HepG2 (cell line): ENCODE measurements at places on chromosomes 13 and 19.

DNA sequence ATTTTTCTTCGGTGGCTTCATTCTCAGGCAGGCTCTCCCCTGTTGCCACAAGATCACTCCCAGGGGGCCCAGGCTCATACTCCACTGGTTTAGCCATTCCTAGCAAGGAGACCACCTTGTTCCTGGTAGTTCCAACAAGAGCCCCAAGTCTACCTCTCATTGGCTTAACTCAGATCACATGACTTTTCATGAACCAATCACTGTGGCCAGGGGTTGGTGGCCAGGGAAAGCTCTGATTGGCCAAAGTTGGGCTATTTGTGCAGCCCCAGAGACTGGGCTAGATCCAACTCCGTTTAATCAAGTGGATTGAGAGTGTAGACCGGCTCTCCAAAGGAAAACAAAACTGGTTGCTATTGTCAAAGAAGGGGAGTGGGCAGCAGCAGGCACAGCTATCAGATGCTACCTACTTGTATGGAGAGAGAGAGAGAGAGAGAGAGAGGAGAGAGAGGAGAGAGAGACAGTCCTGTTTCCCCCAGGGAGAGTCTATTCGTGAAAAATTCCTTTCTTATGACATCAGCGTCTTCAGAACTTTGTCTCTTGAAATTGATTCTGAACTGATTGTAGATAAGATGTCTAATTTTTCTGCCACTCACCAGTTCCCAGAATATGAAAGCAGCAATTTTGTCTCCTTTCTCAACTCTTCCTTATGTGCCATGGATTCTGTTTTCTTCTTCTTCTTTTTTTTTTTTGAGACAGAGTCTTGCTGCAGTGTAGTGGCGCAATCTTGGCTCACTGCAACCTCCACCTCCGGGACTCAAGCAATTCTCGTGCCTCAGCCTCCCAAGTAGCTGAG, 5.9 kb downstream of the CEACAM19 start:
- no peak for DNase-seq

GRCh38 chr13:42777467-42777866, 3.9 kb upstream of the FAM216B start:
- no peak for DNase-seq

DNA sequence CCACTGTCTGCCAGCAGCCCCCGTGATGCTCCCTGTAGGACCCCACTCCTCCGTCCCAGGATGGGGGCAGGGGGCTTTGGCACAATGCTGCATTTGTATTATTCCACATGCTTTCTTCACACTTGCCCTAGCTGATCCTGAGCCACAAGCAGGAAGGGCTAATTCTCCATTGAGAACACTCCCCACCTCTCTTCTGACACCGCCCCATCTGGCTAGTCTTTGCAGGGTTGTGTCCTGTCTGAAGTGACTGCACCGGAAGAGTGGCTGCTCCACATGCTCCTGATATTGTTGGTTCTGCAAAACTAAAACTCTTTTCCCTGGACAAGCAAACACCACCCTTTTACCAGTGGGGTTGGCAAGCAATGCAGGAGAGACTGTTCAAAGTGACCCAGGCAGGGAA, 18.0 kb downstream of the ZNF574 start:
- DNase-seq = no peak

- DNase-seq = no peak
Measured at GRCh38 chr19:2289714-2290435, 7.9 kb upstream of the PEAK3 start.

- DNase-seq = no peak
Measured at GRCh38 chr19:10855879-10856522, 7.8 kb downstream of the C19orf38 start.

DNA sequence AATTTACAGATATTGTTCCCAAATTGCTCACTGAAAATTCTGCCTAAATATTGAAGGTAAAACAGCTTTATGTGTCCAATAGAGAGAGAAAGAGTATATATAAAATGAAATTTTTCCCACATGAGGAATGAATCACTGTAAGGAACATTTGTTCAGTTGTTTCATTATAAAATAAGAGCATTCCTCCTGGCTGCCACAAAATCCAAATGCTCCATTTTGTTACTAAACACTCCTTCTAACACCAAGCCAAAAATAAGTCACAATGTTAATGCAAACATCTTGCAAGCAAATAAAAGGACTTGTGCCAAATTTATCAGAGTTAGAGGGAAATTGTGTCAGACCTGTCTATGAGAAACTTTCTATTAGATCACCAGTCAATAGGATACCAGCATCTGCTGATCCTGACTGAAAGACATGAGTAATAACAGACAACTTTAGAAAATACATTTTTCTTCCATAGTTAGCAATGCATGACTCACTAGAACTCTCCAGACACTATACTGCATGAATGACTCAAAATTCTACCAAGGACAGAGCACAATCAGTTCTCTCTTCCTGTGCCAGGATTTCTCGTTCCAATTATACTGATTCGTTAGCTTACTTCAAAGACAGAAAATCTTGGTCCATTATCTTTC, 83.5 kb upstream of the FNDC3A start:
- peak; percentile 14 for DNase-seq

DNA sequence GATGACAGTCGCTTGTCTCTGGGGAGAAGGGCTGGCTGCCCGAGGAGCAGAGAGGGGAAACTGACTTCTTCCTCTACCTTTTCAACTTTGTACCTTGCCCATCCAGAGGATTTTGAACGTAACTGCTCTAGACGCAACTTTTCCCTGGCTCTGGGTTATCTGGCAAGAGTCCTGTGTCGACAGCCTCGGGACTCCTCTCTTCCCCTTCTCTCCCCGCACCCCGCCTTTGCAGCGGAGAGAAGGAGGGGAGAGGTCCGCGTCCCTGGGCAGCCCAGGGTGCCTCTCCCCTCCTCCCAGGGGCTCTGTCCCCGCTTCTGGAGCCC, 574 bp downstream of the SH3GL1 start:
- no peak for DNase-seq

DNA sequence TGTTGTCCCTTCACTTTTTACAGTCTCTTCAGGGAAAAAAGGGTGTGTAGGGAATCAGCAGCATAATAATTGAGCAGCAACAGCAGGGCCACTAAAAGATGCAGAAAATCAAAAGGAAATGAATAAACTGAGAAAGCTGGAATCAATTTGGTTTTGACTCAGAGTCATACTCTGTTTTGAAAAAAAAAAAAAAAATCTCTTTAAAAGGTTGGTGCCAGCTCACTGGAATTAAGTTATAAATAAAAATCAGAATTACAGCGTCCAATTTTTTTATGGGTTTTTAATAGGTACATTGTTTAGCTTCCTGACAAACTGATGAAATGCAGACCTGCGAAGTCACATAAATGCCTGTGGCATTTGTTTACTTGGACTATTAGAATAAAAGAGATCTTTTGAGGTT, 231.9 kb downstream of the COG6 start:
- no peak for DNase-seq

DNA sequence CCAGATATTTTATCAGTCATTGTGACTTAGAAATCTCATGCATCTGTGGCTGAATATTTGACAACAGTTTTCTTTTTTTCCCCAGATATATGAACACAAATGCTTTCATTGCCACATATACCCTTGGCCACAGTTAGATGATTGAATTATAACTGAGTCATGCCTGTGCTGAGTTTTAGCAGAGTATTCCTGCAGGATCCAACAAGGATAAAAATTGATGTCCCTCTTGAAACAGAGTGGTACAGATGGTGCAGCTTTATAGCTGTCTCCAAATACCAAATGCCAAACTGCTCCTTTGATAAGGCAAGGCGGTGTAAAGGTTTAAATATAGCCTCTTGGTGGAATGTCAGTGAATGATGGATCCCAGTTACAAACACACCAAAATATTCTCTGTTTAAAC, 428.5 kb downstream of the GPC6 start:
- no peak for DNase-seq

DNA sequence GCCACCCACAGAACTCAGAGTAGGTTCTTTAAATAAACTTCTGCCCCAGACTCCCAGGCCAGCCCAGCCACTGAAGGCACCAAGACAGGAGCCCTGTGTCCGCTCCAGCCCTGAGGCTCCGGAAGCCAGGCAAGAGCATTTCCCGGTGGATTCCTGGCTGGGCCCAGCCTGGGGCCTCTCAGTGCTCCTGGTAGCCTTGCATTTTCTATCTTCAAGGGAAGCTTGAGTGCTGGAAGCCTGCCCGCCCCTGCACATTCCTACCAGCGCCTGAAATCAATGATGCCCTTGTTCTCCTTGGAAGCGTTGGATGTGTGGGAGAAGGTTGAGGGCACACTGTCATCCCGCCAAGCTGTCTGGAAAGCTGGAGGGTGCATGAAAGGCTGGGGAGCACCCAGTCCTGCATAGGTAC, 70.3 kb downstream of the ALOX5AP start:
- DNase-seq = peak; percentile 90

- peak; percentile 84 for DNase-seq
Measured at GRCh38 chr19:10695401-10696398, 5.5 kb upstream of the QTRT1 start.

DNA sequence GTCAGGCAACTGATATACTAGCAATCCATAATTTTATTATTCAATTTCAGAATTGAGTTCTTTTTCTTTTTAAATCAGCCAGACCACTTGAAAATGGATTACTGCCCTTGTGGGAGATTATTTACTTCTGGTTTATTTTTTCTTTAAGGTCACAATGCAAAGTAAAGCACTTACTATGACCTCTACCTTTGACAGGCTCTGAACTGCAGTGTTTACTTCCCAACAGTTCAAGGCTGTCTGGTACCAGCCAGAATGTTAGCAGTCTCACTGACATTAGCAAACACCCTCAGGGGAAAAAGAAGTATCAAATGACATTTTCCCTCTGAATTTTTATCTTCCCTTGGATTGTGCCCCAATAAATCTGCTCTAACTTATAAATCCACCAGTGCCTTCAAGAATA, 57.5 kb downstream of the RAP2A start:
- DNase-seq = peak; percentile 80

- no peak for DNase-seq
Measured at GRCh38 chr13:50892210-50892944, 17.2 kb upstream of the RNASEH2B start.

DNA sequence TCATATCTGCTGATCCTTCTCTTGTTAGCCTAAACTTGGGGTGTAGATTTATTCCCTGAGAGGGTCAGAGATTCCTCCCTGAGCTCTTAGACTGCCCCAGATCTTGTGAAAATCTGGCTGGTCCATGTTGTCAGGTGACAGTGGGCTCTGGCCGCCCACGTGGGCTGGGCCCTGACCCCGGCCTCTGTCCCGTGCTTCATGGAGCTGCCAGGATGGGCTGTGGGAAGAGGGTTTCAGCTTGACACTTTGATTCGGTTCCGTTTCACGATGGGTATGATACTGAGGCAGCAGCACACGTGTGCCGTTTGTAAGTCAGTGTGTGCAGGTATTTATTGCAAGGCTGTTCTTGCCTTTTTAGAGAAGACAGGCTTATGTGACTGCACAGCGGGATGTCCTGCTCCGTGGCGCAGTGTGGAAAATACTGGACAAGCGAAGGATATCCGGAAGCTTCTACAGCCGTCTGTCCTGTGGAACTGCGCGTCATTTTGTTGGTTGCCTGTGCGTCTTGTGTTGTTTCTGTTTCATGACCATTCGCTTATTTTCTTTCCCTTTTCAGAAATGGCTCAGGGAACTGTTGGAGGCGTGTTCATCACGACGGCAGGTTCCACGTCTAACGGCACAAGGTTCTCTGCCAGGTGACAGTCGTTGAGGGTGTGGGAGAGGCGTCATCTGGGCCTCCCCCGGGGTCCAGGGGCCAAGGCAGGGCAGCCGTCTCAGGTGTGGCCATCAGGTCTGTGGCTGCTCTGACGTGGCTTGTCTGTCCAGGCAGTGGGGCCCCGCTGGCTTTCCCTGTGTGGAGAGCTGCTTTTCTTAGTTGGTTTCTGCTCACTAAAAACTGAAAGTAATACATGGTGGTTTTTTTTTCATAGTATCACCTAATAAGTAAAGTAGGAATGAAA, 20.5 kb downstream of the ATP4B start:
- no peak for DNase-seq

DNA sequence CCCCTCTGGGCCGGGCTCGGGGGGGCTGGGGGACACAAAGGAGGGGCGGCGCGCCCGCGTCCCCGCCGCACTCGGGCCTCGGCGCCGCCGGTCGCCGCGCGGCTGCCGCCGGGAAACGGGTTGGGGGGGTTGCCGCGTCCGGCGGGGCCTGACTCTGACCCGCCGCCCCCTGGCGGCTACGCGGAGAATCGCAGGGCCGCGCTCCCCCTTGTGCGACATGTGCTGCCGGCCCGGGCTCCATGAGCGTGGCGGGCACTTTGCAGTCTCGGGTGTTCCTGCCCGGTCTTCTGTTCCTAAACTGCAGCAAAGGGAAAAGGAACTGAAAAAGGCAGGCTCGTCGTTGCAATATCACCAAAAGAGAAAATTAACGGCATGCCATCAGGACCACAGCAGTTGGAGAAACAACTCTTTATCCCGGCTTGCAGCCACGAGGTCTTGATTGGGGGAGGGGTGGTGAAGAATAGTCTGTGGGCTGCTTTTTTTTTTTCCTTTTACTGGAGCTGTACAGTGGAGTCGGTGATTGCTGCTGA, 1.5 kb downstream of the MIR17HG start:
- DNase-seq = peak; percentile 75

GRCh38 chr19:19259741-19260140, 13.4 kb downstream of the TM6SF2 start:
- peak; percentile 38 for DNase-seq

- no peak for DNase-seq
Measured at GRCh38 chr19:41220811-41221210, 1.8 kb downstream of the AXL start.

- no peak for DNase-seq
Measured at GRCh38 chr19:13600802-13601201, 94.5 kb upstream of the CACNA1A start.

DNA sequence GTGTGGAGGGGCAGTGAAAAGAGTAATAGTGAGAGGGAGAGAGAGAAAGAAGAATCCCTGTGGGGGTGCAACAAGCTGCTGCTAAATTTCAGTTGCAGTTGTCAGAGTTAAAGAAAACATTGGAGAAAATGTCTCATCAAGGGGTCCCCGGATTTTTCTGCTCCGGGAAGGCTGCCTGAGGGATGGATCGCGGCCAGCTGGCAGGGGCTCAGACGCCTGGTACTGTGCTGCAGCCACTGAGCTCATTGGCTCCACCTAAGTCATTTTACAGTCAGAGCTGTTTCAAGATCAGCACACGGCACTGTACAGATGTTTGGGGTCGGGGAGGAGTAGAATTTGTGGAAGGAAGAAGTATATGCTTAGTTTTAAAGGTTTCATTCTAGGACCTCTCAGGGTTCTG, 106.2 kb downstream of the SHISA2 start:
- DNase-seq = no peak
